ENCODE measurements at places on chromosomes 5 and 9.

GRCh38 chr5:178457471-178457870 is 132.7 kb downstream of the COL23A1 start:
- no peak for DNase-seq

DNA sequence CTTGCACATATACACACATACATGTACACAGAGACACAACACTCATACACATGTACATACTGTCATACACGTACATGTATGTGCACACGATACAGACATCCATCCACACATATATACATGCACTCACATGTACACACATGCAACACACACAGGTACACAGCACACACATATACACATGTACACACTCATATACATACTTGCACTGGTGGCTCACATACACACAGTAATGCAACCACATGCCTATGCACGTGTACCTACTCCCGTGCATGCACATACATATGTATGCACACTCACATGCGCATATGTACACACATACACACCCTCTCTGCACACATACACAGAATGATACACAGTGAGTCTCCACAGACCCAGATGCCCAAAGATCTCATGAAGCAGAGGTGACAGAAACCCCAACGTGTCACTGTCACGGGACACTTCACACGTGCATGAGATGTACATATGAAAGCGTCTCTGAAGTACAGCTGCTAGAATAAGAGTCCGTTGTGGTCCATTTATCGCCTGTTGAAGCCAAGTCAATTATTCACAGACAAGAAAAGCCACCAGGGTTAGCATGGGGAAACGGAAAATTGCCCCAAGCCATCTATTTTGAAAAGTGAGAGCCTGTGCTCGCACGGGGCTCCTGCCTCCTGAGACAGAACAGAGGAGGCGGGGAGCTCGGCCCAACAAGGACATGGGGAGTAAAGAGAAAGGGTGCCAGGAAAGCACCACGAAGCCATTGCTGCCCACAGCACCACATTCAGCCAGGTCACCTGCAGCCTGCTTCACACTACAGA is 24.9 kb downstream of the LPCAT1 start:
- no peak for DNase-seq

DNA sequence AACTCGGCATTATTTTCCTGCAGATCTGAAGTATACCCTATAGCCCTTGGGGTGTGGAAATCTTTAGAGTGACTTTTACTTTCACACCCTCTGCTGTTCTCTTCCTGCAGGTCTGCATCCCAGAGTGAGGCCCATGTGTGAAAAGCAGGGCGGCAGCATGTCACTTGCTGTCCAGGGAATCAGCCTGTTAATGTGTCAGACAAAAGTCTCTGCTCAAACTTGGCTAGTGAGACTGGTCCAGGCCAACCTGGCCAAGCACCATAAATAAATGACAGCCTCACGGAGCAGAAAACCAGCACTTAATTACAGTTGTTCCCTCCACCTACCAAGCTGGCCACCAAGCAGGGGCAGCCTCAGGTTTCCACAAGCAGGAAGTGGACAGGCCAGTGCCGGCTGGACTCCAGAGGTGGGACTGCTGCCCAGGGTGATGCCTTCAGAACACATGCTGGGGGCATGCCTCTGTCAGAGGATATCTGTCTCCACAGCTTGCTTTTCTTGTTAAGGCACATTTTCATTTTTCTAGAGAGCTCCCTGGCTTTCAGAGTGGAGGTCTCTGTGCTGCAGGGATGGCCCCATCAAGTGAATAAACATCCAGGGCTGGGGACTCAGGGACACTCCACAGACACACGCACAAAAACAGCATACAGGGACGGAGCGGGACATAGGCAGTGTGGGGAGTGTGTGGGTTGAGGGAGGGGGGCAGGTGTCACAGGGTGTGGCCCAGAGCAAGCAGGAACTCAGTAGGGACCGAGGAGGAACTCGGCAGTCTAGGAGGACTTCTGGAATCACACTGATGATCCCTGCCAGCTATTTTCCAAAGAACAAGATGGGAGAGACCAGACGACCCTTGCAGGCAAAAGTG is 243.8 kb upstream of the IRX1 start:
- DNase-seq: no peak

DNA sequence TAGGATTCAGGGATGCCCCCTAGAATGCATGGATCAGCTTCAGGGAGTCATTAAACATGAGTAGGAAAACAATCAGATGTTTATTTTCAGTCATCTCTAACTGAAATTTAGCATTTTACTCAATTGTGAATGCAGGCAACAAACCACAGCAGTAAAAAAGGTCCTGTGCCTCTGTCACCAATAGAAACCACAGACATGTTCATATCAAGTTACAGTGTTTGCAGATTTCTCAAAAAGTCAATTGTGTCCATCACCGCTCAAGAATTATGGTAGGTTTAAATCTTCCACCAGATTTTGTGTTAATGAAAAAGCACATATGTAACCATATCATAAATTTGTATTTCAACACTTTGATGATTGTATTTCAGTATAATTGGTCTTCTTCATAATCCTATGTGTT is 68.4 kb upstream of the SLC1A1 start:
- no peak for DNase-seq

GRCh38 chr5:135605221-135605620 is 26.4 kb upstream of the CXCL14 start:
- DNase-seq: no peak

DNA sequence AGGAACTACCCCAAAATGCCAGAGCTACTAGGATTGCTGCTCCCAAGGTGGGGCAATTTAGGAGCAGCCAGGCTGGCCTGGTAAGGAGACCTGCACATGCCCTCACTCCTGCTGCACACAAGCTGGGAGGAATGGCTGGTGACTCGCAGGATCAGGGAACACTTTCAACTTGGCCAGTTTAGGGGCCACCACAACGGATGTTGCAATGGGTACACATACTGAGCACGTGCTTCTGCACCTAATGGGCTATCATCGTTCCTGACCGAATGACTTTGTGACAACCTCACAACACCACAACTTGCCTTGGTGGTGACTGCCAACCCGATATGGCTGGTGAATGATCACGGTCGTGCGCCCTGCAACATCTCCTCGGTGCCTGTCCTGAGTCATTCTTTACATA is 172.0 kb downstream of the ROR2 start:
- no peak for DNase-seq

DNA sequence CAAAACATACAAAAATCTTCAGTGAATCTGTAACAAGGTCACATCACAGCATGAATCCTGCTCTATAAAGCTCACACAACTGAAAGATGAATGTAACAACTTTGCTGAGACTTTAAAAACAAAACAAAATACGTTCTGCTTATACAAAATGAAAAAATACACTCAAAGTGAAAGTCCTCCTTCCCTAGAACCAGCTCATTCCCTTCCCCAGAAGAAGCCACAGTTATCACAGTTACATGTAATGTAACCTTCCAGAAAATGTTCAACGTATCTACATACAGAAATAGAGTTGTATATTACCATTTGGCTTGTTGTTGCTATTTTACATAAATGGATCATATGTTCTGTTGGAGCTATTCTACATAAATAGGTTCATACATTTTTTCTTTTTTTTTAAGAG is 2.6 kb downstream of the AUH start:
- DNase-seq: no peak

DNA sequence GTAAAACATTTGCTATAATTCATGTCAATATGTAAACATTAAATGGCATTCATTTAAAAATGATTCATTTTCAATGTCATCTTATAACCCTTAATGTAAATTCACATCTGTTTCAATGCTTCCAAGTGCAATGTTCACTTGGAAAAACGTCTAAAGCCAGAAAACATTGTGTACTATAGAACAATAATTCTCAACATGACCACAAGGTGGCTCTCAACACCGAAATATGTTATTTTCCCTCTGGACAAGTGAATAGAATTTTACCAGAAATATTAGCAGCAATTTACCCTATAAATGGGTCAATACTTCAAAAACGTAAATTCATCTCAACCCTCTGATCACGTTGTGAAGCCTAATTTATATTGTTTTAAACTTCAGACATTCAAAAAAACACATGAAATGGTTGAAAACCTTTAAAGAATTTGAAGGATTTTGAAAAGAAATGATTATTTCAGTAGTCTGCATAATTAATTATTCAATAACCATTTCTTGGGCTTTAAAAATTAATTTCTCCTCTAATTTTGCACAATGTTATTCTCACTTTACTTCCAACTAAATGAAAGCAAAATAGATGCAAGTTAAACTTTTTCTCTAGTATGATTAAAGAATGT is 11.0 kb downstream of the CDH10 start:
- no peak for DNase-seq

DNA sequence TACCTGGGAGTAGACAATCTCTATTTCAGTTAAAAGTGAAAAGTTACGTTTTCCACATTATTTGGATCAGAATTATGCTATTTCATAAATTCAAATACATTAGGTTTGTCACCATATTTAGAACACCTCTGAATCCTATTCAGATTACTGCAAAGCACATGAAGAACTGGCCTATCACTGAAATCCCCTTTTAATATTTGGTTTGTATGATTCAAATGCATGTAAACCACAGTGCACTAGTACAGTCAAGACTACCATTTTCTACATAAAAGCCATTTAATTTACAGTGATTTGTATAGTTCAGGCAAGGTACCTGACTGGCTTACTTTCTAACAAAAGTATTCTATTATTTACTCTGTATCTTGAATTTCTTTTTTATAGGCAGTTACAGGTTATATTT is 212.5 kb downstream of the MEF2C start:
- no peak for DNase-seq

DNA sequence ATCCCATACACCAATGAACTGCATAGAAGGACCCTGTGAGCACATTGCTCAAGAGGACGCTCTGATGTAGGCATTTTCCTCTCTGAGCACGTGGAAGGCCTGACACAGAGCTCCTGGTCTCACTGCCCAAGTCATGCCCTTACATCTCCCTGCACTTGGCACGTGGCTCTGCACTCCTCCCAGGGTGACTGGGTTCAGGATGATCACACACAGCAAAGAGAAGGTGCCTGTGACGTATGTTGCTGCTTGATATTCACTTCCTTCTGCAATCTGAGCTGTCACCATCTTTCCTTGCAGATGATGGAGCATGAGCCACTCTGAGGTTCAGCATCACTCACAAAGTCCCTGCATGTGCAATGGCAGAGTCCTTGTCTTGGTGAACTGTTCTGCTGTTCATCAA is 125.2 kb downstream of the FSTL4 start:
- DNase-seq: no peak

DNA sequence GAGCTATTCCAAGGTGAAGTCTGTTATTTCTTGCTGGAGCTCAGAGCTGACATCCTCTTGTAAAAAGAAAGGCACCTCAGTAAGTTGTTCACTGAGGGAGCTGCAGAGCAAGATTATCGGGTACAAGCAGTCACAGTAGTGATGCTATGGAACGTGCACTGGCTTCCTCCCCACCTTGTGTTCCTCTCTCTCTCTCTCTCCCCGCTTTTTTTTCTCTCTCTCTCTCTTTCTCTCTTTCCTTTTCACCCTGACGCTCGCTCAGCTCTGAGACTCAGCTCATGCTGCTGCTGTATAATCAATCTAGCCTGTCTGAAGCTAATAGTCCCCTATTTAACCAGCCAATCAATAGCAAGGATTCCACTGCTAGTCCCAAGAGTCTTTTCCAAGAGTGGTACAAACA is 587.6 kb upstream of the CDH18 start:
- no peak for DNase-seq

- no peak for DNase-seq
Measured at GRCh38 chr9:123365287-123365880, 9.4 kb downstream of the CRB2 start.

- no peak for DNase-seq
Measured at GRCh38 chr5:60223342-60223741, 329.8 kb upstream of the PDE4D start.

All from activated CD8-positive, alpha-beta memory T cell treated with anti-CD3 and anti-CD28 coated beads for 4 hours (primary cell).